ENCODE measurements at places on chromosomes 1 and 21.

- no peak for DNase-seq
Measured at GRCh38 chr1:93111065-93111464, 32.0 kb downstream of the MTF2 start.

- no peak for DNase-seq
Measured at GRCh38 chr1:169112241-169112640, 5.8 kb downstream of the ATP1B1 start.

DNA sequence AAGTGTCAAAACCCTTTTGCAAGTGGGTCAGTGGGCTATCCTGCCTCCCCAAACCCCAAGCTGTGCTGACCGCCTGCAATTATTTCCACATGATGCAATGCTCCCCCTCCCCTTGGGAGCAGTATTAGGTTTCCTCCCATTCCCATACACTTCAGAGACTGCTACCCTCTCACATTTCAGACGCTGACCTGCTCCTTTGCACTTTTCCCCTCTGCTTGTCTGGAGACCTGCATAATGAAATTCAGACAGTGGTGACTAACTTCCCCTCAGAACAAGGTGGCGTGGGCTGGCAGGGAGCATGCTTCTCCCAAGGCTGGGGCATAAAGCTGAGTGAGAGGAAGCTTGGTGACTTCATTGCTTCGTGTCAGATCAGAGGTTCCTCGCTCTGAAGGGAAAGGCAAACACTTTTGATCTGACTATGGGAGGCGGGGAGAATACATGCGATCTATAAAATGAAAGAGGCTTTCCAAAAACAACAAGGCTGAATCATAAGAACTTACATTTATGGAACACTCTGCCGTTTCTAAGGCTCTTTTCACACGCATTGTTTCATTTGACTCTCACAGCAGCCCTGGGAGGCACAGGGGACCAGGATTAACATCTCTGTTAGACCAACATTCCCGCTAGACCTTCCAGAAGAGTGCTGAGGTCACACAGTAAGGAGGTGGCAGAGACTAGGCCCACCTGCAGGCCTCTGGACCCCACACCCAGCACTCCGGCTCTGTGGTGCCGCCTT is 27.5 kb upstream of the ROR1 start:
- DNase-seq: no peak

DNA sequence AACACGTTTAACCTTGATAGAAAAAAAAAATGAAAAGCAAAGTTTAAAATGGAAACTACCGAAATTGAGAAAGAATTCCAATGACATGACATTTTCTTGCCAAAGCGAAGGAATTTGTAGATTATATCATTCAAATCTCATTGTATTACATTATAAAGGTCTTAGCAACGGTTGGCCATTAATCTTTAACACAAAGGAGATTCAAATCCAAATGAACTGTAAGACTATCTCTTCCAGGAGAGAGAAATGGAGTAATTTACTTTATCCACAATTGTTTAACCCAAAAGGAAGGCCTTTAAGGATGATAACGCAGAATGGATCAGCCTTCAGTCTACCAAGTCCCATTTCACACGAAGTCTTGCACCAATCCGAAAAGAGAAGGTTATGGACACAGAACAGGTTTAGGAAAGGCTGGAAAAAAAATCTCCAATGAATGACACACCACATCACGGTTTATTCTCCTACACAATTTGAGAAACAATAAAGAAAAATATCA is 1.5 kb downstream of the ENAH start:
- no peak for DNase-seq

DNA sequence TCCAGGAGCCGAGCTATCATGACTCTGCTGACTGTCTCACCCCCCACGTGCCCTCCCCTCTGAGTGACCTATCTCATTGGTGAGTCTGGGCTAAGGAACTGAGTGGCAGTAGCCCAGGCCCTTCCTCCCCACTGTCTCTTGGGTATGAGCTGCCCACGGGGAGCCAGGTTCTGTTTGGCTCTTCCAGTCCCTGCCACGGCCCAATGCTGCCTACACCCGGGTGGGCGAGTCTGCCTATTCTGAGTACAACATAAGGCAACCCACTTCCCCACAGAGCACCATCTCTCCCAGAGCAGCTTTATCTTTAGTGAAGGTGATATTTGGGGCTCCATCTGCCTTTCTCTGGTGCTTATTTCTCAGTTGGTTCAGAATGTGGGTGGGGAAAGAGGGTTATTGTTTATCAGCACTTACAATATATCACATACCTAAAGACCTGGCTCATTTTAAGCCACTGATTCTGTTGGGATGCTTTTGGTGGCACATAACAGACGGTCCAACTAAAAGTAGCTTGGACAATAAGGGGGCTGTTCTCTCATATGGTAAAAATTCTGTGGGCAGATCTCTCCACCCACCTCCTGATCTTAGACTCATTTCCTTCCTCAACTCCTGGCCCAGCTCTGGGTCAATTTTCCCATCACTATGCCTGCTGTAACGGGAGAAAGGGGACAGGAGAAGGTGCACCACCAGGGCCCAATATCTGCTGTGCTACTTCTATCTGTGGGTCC is 27.7 kb upstream of the VWA5B1 start:
- DNase-seq: no peak

DNA sequence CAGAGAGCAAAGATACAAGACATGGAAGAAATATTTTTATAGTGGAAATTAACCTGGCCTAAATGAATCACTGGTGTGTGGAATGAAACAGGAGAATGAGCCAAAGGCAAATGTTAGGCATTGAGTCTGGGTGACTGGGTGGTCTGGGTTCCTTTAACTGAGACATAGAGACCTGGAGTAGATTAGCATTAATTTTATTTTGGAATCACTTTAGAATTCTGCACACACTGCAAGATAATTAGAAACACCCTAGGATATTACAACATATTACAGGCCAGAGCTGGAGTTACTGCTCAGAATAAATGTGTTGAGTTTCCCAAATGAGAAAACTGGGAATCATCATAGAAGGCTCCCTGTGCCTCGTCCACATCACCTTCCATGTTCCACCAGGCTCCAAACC is 85.5 kb downstream of the PLPPR5 start:
- DNase-seq: peak; percentile 16

GRCh38 chr1:168447871-168448270 is 95.9 kb downstream of the XCL2 start:
- no peak for DNase-seq

Data from GM04504 (cell line).